ENCODE measurements at places on chromosomes 1 and 21.
A peak's percentile ranks its signal among the peaks of the same experiment; 100 is the strongest.

DNA sequence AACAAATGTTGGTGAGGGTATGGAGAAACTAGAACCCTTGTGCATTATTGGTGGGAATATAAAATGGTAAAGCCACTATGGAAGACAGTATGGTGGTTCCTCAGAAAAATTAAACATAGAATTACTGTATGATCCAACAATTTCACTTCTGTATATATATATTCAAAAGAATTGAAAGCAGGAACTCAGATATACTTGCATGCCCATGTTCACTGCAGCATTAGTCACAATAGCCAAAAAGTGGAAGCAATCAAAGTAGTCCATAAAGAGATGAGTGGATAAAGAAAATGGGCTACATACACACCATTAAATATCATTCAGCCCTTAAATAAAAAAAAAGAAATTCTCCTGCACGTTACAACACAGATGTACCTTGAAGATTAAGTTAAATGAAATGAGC lies 34.1 kb downstream of the ABL2 start:
- no peak for DNase-seq

DNA sequence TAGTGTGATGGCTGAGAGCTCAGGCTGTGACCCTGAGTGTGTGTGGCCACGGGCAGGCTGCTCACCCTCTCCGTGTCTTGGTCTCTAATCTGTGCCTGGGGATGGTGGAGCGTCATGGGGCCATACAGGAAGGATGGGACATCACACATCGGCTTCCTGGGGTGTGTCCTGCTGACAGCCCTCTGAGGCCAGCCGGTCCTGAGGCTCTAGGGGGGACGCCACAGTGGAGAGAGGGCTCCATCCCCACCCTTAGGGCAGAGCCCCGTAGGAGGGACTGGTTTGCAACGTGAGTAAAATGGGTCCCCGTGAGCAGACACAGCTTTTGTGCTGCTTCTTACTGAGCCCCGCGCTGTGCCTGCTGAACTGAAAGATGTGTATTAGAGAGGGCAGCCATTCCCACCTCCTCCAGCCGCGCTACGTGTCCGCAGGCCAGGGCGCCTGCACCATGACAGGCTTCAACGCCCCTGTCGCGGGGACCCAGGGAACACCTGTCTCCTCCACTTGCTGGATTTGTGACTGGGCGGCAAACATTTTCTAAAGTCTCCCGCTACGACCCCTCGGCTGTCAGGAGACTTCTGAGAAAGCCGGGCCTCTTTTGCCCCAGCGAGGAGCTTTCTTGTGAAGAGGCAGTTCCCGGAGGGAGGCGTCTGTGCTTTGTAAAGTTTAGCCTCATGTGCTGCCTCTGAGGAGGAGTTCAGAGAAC lies 8.1 kb downstream of the COL18A1 start:
- DNase-seq: no peak

DNA sequence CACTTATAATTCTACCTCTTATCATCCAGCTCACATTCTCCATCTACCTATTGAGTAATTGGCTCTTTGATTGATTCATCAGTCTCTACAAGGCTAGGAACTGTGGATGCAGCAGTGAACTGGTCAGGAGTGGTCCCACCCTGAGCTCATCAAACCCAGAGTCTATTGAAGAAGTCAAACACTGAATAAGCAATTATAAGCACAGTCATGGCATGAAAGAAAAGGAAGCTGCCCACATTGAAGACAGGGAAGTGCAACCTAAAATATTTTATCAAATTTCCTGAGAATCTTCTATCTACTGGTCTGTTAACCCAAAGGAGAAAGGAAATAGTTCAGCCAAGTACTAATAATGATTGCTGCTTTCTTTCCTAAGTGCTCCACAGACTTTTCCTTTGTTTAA lies 35.7 kb downstream of the ACP6 start:
- DNase-seq: no peak

GRCh38 chr21:39595465-39595864 lies 17.3 kb upstream of the B3GALT5 start:
- no peak for DNase-seq

DNA sequence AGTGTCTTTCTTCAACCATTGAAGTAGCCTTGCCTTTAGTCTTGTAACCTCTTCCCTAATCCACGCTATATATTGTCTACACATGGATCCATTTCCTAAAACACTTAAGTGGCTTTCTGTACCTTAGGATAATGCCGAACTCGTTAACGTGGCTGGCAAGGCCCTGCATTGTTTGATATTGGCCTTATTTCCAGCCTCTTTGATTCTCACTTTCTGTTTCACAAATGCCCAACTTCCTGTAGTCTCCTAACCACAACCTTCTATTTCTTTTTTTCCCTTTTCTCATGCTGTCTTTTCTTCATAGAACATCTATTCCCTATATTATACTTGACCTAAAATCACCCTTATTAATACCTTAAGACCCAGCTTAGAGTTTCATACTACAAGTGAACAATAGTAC lies 536.0 kb downstream of the LMO4 start:
- DNase-seq: no peak

DNA sequence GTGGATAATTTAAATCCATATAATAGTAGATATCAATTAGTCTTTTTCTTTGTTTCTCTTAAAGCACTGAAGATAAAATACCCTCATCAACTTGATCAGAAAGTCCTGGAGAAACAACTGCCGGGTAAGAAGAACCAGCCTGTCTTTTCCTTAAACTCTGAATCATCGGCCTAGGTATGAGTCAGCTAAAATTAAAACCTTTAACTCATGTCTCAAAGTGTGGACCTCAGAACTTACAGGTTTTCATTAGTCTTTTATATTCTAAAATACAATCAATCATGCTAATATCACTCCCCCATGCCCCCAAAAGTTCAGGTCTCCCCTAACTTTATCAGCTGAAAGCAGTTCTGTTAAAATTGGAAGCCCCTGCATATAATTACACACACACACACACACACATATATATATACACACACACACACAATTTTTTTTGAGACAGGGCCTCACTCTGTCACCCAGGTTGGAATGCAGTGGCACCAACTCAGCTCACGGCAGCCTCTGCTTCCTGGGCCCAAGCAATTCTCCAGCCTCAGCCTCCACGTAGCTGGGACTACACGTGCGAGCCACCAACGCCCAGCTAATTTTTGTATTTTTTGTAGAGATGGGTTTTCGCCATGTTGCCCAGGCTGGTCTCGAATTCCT lies 61.3 kb downstream of the B3GALNT2 start:
- no peak for DNase-seq

- DNase-seq: no peak
These were observed 80.4 kb downstream of the ATP1A1 start for GRCh38 chr1:116453481-116453880.

DNA sequence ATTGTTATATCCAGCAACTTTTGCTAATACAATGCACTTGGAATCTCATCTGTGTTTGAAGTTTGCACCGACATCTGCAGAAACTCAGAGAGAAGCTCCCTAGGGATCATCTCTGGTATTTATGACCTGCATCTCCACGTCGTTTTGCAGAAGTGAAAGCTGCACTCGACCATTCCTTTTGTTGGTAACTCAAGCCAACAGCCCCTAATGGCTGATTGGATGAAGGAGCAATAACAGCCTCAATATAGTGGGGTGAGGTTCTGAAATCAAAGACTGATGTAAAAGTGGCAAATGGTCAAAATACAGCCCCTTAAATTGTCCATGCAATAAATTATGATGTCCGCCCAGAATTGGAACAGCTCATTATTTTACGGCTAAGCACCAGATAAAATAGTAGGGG lies 344.2 kb upstream of the KAZN start:
- DNase-seq: no peak

- DNase-seq: no peak
These were observed 115.7 kb upstream of the IPO9 start for GRCh38 chr1:201713086-201713810.

DNA sequence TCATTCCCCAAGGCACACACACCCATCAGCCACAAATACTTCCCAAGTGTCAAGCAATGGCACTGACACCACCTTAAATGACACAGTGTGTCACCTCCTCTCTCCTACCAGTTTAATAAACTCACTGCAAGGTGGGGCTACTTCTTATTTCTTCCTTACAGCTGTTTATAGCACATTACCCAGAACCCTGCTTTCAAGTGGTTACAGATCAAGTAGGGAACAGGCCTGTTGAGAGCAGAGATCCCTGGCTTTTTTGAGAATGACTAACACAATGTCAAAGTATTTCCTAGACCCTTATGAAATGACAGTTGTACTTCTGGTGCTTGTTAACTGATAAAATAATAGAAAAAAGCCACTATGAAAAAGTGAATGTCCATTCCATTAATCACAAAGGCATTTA lies 19.8 kb downstream of the ZBTB17 start:
- no peak for DNase-seq

DNA sequence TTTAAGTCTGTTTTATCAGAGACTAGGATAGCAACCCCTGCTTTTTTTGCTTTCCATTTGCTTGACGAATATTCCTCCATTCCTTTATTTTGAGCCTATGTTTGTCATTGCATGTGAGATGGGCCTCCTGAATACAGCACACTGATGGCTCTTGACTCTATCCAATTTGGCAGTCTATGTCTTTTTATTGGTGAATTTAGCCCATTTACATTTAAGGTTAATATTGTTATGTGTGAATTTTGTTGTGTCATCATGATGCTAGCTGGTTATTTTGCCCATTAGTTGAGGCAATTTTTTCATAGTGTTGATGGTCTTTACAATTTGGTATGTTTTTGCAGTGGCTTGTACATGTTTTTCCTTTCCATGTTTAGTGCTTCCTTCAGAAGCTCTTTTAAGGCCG lies 50.7 kb upstream of the PDE4B start:
- no peak for DNase-seq

- DNase-seq: no peak
These were observed 40.3 kb downstream of the MORN1 start for GRCh38 chr1:2350911-2351655.

DNA sequence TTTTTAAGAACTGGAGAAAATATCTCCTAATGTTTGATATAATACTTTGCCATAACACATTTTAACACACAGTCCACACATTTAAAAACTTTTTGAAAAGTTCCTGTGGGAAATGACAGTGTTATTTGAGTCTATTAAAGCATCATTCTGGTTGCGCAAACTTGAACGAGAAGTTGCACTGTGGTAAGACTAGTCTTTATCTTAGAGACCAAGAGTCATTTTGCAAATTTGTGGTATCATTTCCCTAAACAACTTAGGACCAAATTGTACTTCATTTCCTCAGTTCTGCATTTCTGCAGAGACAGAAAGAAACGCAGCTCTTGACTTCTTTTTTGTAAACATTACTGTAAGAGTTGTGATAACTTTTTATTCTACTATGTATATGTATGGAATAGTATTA lies at the start of gene RGS18:
RGS18 (plus strand) TSS at position 282 of the 400 bp plus-strand sequence. CDS start 176 bp downstream, outside the sequence.
- no peak for DNase-seq

- DNase-seq: no peak
These were observed 15.1 kb downstream of the GNG12 start for GRCh38 chr1:67818162-67818561.

- no peak for DNase-seq
These were observed 64.1 kb upstream of the NTPCR start for GRCh38 chr1:232886271-232886670.

GRCh38 chr21:25790878-25791204 lies 56.1 kb downstream of the GABPA start:
- DNase-seq: no peak

GRCh38 chr1:1000357-1001056 lies 610 bp upstream of the HES4 start:
- no peak for DNase-seq

DNA sequence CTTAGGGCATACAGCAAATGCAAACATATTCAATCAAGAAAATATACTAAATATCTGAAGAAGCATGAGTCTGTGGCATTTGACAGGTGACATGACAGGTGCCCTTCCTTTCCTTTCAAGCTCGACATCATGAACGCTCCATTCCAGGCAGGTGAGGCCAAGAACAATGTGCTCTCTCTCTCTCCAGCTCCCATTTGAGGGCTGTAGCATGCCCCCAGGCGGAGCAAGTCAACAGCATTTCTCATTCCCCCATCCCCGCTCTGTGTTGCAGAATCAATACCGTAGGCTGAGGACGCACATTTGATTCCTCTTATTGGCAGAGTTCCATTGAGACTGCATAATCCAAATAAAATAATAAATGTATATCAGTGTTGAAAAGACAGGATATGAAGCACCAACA lies 24.6 kb upstream of the PLPPR4 start:
- no peak for DNase-seq

- peak; percentile 9 for DNase-seq
These were observed 202.1 kb downstream of the NCAM2 start for GRCh38 chr21:21200103-21200938.

DNA sequence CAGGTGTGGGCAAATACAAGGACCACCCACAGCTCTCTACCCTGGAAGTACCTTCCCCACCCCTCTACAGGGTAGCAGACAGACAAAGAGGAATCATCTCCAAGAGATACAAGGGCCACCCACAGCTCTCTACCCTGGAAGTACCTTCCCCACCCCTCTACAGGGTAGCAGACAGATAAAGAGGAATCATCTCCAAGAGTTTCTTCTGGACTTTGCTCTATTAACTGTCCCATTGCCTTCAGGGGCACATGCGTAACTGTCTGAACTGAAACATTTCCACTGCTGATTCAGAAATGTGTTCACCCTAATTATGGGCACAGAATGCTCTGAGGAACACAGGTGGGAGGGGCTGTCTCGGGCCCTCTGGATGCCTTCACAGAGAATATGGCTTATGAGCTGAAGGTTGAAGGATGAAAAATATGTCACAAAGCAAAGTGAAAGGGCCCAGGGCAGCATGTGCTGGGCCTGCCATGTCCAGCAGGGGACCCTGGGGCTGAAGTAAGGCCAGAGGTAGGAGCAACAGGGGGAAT lies 43.9 kb downstream of the ZNF281 start:
- DNase-seq: no peak

DNA sequence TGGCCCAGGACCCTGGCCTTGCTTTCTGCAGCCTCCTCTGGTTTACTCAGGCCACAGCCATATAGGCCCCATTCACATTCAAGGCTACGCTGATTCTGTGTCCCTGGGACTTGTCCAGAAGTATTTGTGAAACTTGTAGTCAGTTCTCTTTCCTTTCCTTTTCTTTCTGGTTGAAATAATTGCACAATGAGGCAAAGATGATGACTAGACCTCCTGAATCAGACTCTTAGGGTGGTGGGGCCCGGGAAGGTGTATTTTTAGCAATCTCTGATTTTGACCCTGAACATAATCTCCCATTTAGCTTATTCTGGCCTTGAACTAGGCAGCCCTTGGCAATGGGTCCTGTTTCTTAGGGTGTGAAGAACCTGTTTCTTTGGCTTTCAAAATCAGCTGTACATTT lies 39.9 kb downstream of the STUM start:
- no peak for DNase-seq

- no peak for DNase-seq
These were observed 4.3 kb upstream of the BCAR3 start for GRCh38 chr1:93685918-93686317.

DNA sequence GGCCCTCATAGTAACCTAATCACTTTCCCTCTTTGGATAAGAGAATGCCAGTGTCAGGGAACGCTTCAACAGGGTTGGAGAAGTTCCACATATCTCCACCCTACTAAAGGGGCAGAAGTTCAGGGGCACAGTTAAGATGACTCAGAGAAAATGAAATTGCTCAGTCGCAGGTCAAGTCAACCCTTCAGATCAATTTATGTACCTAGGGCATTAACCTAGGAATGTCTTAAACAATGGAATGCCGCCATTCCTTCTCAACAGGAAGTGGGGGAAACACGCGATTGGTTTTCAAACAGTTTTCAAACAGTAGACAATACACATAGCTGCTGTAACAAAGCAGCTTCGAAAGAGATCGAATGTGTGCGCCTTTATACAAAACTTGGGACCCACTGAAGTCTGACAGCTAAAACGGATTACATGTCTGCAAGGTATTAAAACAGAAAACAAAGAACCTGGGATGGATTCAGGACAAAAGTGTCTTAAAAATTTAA lies 897 bp downstream of the SLC25A24 start:
- DNase-seq: no peak
